ENCODE measurements at places on chromosomes 11 and 22. TPM values are rescaled to one million over a fixed set of nuclear protein-coding genes. Genes with fewer than 3 reads are reported as not detected.

The HTR3B gene
- total RNA-seq = not detected

The C11orf86 gene
- total RNA-seq = not detected

- DNase-seq = no peak
Measured at GRCh38 chr11:114257621-114258558, 38.3 kb upstream of the NNMT start.

GRCh38 chr22:21624880-21625791 lies 4.7 kb downstream of the YDJC start:
- DNase-seq = no peak

- DNase-seq = no peak
Measured at GRCh38 chr11:71309181-71309580, 56.8 kb upstream of the SHANK2 start.

GRCh38 chr11:123202155-123203151 lies 7.4 kb upstream of the CLMP start:
- DNase-seq = no peak

The RIC3 gene
- total RNA-seq = 0.80 TPM
